ENCODE measurements at places on chromosomes 12 and 14.

DNA sequence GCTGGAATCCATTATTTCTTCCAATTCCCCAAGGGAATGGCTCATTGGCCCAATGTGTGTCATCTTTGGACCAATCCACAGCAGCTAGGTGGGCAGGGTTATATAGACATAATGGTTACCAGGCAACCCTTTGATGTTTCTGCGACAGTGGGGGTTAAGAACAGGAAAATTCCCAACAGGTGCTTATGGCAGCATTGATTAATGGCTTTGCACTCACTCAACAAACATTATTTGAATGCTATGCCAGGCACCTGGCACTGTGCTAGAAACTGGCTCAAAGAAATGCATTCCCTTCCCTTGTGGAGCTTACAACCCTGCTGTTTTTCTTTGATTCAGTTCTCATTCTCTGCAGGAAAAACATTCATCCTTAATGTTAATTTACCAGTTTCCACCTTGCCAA, 1221.0 kb downstream of the AACS start:
- no peak for DNase-seq

DNA sequence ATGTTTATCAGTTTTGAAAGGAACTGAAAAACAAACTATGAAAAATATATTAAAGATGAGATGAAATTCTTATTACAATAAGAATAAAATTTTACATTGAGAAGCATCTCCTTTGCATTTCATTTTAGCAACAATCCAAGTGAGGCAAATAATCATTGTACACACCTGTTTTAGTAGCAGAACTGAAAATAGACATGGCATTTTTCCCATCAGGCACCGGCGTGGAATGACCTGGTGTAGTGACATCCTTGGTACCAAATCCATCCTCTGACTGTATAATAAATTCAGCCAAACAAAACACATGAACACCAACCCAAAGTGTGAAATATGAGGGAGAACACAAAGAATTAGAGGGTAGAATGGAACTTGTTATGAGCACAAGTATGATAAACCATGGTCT, 271.4 kb downstream of the MED13L start:
- no peak for DNase-seq

- no peak for DNase-seq
These were observed 51.5 kb upstream of the RAP1B start for GRCh38 chr12:68559246-68559645.

DNA sequence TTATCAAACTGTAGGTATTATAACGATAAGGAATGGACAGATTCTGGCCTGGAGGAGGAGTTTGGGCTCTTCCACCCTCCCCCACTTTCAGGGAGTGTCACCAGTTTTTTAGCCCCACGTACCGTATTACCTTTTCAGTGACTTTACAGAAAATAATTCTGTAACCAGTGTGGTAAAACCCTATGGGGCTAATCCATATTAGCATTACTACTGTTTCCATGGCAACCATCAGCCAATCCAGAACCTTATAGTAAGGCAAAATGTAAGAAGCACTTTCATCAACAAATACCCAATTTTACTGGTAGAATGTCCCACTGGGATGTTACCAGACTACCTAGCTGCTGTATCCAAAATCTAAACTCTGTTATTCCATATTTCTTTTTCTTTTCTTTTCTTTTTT, 50.7 kb downstream of the BICDL1 start:
- no peak for DNase-seq

GRCh38 chr12:122423258-122424165, 1.0 kb upstream of the CLIP1 start:
- DNase-seq: no peak

DNA sequence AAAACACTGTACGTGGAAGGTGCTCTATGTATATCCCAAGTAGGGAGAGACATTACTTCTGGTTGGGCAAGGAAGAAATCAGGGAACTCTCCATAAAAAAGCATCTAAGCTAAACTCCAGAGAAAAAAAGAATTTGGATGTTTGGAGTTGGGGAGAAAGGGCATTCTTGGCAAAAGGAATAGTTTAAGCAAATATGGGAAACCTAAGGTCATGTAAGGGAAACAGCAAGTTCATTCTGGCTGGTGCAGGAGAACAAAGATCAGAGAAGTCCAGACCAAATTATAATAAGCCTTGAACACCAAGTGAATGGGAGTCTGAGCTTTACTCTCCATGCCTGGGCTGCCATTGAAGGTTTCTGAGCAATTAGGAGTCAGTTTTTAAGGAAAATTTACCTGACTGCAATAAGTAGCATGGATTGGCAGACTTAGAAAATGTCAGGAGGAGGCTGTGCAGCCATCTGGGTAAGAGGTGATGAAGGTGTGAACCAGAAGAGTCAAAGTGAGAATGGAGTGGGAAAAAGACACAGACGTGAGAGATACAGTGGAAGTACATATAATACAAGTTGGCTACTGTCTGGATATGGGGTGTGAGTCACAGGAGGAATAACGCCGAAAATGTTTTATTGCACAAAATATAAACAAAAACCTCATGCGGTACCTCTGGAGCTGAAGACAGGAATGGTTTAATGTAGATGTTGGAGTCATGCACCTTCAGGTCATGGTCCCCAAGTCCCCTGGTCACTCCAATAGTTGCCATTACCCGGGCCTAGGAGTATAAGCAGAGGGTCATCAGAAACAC, 222.6 kb downstream of the MON2 start:
- DNase-seq: no peak

Measured in CD4-positive, alpha-beta T cell treated with Interleukin-15 for 1 hour (primary cell).